ENCODE measurements at places on chromosomes 1 and 21. TPM values are rescaled to one million over a fixed set of nuclear protein-coding genes. Genes with fewer than 3 reads are reported as not detected.

DNA sequence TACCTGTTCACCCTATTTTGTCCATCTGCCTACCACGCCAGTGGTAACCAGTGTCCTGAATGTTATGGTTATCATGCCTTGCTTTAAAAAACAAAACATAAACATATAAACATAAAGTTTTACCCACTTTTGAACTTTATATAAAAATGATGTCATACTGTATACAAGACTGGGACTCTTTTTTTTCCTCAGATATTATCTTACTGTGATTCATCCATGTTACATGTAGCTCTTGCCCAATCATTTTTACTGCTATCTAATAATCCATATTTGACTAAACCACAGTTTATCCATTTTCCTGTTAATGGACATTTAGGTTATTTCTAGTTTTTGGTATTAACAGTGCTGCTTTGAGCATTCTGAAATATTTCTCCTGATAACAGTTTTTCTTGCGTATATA, 78.8 kb downstream of the GPR161 start:
- H3K36me3 ChIP-seq, result peaks cover 5% of the 10 kb centered on the region
- H3K27ac ChIP-seq, result no peak overlapping the region
- H3K27me3 ChIP-seq, result no peaks in the 10 kb centered on the region
- H3K4me3 ChIP-seq, result no peak overlapping the region
- no peaks in the 10 kb centered on the region for H3K4me1 ChIP-seq
- DNase-seq, result no peak

DNA sequence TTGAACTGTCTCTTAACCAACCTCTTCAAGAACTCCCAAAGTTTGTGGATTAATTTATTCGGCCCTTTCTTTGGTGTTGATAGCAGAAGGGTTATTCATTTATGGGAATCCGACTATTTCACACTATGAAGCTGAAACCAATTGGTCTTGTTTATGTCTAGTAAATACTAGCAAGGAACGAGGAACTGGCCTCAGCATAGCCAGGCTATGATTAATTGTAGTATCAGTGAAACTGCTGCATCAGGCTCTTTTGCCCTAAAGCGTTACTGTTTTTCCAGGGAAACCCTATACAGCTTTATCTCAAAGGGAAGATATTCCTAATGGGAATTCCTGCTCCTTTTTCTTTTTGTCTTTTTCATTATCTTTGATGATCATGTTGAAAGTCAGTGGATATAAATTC, 35.1 kb downstream of the CLEC20A start:
- no peak for DNase-seq
- H3K4me3 ChIP-seq, result no peak overlapping the region
- H3K36me3 ChIP-seq, result peaks cover 13% of the 10 kb centered on the region
- no peak overlapping the region for H3K27ac ChIP-seq
- no peaks in the 10 kb centered on the region for H3K27me3 ChIP-seq

DNA sequence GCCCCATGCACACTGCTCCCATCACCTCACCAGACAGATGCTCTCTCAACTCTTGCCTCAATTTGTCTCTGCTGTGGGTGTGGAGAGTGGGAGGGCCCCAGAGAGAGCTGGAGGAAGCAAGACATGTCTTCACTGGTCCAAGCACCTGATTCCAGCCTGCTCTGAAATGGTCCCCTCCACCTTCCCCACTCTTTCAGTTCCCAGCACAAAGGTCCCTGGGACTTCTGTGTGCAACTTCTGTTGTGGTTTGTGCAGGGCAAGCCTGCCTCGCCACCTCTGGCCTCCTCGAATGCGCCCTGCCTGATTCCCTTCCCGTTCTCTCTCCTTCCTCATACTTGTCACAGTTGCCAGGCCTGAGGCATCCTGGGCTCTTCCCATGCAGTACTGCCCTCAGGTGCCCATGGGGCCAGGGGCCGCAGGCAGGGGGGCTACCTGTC, 119.3 kb downstream of the SYT2 start:
- H3K4me1 ChIP-seq, result peaks cover 21% of the 10 kb centered on the region
- peaks cover 6% of the 10 kb centered on the region for H3K36me3 ChIP-seq
- no peak overlapping the region for H3K27ac ChIP-seq
- no peak overlapping the region for H3K4me3 ChIP-seq

DNA sequence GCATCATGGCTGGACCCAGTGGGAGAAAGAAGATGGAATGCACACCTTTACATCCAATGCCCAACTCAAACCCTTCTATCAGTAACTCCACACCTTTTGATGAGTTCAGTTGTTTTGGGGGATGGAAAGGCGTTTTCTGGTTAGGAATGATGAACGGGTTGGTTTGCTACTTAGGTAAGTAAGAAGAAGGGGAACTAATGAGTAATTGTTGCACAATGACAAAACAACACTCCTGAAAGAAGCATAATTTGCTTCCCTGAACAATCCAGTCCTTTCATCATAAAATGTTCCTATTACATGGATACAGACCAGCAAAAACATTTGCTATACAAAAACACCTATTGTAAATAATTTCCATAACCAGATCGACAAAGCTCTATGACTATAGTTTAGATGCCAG, 35.9 kb upstream of the NFIA start:
- H3K36me3 ChIP-seq, result no peaks in the 10 kb centered on the region
- no peak for DNase-seq
- no peaks in the 10 kb centered on the region for H3K27me3 ChIP-seq
- no peak overlapping the region for H3K27ac ChIP-seq
- H3K4me3 ChIP-seq, result no peak overlapping the region

- DNase-seq, result peak; percentile 76
- no peaks in the 10 kb centered on the region for H3K27me3 ChIP-seq
- no peak overlapping the region for H3K27ac ChIP-seq
- no peaks in the 10 kb centered on the region for H3K4me1 ChIP-seq
- no peak overlapping the region for H3K4me3 ChIP-seq
Measured at GRCh38 chr1:176843352-176844297, 320.9 kb downstream of the ASTN1 start.

DNA sequence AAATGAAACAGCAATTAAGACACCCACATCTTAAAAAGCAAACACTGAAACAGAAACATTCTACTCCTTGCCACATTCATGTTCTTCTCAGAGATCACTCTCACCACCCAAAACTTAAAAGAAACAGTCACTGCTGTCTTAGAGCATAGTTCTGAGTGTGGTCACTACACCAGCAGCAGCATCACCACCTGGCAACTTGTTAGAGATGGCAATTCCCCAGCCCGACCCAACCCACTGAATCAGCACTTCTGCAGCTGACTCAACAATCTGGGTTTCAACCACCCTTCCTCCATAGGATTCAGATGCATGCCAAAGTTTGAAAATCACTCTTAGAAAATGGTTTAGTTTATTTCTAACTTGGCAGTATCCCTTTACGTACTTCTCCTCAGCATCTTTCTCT, 126.1 kb downstream of the CDC42BPA start:
- no peaks in the 10 kb centered on the region for H3K27me3 ChIP-seq
- peaks cover 4% of the 10 kb centered on the region for H3K36me3 ChIP-seq
- H3K27ac ChIP-seq, result no peak overlapping the region
- peak; percentile 21 for DNase-seq
- no peak overlapping the region for H3K4me3 ChIP-seq

DNA sequence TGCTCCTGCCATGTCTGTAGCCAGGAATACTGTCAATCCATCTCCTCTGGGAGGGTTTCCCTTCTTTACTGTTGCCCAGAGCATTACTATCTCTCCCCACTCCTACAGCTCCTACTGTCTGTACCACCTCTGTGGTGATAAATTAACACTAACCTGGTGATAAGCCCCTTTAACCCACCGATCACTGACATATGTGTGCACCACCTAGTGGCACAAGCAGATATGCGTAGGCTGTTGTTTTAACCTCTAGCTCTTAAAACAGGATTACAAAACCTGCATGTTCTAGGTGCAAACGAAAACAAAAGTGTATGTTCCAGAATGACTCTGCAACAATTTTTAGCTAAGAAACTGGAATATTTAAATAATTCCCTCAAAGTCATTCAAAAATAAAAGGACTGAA, 93.9 kb upstream of the BEND5 start:
- DNase-seq, result no peak
- no peaks in the 10 kb centered on the region for H3K27me3 ChIP-seq
- no peaks in the 10 kb centered on the region for H3K4me1 ChIP-seq
- H3K36me3 ChIP-seq, result no peaks in the 10 kb centered on the region

DNA sequence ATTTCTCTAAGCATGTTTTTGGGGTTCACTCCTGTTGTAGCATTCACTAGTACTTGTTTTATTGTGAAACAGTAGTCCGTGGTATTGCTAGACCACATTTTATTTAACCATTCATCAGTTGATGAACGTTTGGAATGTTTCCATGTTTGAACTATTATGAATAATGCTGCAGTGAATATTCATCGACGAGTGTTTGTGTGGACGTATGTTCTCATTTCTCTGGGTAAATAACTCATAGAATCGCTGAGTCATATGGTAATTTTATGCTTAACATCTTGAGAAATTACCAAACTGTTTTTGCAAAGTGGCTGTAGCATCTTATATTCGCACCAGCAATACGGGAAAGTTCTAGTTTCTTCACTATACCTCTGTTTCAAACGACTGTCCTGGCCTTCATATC, 28.0 kb upstream of the KAZN start:
- H3K27ac ChIP-seq, result no peak overlapping the region
- no peaks in the 10 kb centered on the region for H3K4me1 ChIP-seq

- no peaks in the 10 kb centered on the region for H3K27me3 ChIP-seq
- DNase-seq, result no peak
- H3K27ac ChIP-seq, result no peak overlapping the region
- H3K4me3 ChIP-seq, result no peak overlapping the region
- H3K36me3 ChIP-seq, result no peaks in the 10 kb centered on the region
Measured at GRCh38 chr1:87993051-87993450, 664.4 kb downstream of the LMO4 start.

DNA sequence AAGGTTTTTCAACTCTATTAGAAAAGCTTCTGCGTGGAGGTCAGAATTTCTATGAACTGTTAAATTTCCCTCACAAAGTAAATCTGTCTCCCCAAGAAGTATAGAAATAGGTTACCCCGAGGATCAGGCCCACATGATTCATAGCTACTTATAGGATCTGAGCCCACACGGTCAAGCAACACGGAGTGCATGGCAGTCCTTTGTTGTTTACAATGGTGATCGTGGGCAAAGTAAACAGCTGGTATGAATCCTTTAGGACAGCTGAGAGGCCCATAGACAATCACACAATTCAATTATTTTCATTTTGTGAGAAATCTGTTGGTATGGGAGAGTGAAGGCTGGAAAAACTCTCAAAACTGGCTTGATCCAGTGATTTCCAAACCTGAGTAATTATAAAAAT, 58.9 kb upstream of the RCOR3 start:
- no peaks in the 10 kb centered on the region for H3K36me3 ChIP-seq
- no peak overlapping the region for H3K4me3 ChIP-seq
- H3K27ac ChIP-seq, result no peak overlapping the region
- no peaks in the 10 kb centered on the region for H3K27me3 ChIP-seq

DNA sequence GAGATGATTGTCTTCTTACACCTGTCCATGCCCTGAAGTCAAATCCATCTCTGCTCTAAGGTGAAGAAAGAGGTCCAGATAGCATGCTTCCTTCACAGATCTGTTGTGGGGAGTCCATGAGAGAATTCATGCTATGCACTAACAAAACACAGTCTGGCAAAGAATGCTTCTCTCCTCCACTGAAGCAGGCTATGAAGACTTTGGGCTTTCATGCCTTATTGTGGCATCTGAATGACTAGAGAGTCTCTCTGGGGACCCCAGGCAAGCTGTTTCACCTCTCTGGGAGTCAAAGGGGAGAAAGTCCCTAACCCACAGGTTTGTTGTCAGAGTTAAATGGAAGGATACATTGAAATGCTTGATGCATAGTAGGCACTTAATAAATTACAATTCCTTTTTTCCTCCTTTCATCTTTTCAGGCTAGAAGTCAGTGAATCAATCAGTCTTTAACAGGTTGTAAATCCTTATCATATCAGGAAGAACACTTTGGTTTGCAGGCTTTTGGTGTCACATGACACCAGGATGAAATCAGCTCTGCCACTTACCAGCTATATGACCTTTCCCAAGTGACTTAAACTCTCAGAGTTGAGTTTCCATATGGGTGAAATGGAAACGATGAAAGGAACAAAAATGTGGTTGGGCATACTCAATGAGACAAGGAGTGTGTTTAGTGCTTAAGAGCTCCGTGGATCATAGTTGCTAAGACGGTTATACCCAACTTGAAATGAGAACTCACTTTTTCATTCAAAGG, 200.1 kb upstream of the DAB1 start:
- H3K27ac ChIP-seq, result no peak overlapping the region
- no peak overlapping the region for H3K4me3 ChIP-seq
- no peaks in the 10 kb centered on the region for H3K27me3 ChIP-seq
- H3K36me3 ChIP-seq, result no peaks in the 10 kb centered on the region
- H3K4me1 ChIP-seq, result peaks cover 9% of the 10 kb centered on the region
- DNase-seq, result no peak

DNA sequence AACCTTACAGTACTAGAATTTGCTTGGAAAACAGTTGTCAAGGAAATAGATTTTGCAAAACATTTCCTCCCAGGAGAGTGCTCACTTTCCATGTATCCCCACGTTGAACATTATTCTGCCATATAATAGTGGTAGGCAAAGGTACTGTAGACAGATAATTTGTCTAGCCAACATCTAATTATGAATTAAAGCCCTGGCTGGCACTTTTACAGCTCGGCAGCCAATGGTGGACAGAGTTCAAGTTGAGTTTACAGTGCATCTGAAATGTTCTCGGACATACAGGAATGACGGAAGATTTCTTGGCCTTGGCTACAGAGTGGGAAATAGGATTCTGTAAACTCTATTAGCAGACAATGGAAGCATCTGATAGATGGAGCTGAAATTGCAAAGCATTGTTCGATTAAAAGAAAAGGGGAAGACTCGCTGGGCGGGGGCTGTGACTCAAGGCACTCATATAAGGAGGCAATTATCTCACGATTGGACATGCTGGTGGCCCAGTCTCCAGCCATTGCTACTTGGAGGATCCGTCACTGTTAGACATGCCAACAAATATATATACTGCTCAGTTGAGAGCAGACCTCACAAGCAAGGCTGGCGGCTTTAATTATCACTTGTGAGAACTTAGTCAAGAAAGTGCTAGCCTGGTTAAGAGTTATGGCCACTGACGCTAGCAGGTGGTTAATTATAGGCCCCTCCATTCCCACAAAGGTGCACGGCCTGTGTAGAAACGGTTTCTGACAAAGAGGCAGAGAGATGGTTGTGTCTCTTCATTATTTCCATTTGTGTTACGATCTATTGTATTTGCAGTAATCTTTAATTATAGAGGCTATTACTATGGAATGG, 48.0 kb downstream of the MAN1C1 start:
- DNase-seq, result peak; percentile 61
- no peaks in the 10 kb centered on the region for H3K27me3 ChIP-seq
- no peaks in the 10 kb centered on the region for H3K36me3 ChIP-seq
- no peaks in the 10 kb centered on the region for H3K4me1 ChIP-seq
- H3K4me3 ChIP-seq, result no peak overlapping the region
- H3K27ac ChIP-seq, result no peak overlapping the region

GRCh38 chr1:226679853-226680516, 59.1 kb downstream of the ITPKB start:
- H3K27ac ChIP-seq, result peak overlapping the region; percentile 74
- H3K36me3 ChIP-seq, result no peaks in the 10 kb centered on the region
- H3K4me1 ChIP-seq, result peaks cover 6% of the 10 kb centered on the region
- peak overlapping the region; percentile 50 for H3K4me3 ChIP-seq
- DNase-seq, result peak; percentile 92

Gene GPN2
- 25.6 TPM for total RNA-seq

Gene CBR3
- total RNA-seq, result 0.23 TPM

Gene AADACL3
- total RNA-seq, result not detected

Gene DCDC2B
- 7.2 TPM for total RNA-seq

Gene KRTAP19-1
- not detected for total RNA-seq

Gene FNDC10
- 0.40 TPM for total RNA-seq

Gene NFASC
- 4.8 TPM for total RNA-seq

Gene LTN1
- total RNA-seq, result 46.9 TPM

Gene ESRRG
- 2.4 TPM for total RNA-seq

Gene RNPC3
- total RNA-seq, result 21.6 TPM
